ENCODE measurements at places on chromosomes 7 and 10. TPM values are rescaled to one million over a fixed set of nuclear protein-coding genes. Genes with fewer than 3 reads are reported as not detected.
A peak's percentile ranks its signal among the peaks of the same experiment; 100 is the strongest.

The OR2A42 gene
- not detected for total RNA-seq

The TMEM236 gene
- total RNA-seq: 0.45 TPM

The CALML5 gene
- total RNA-seq: 10.5 TPM

- peaks cover 2% of the 10 kb centered on the region for H3K27me3 ChIP-seq
- no peak for DNase-seq
- H3K36me3 ChIP-seq: no peaks in the 10 kb centered on the region
- H3K4me1 ChIP-seq: no peaks in the 10 kb centered on the region
- no peak overlapping the region for H3K27ac ChIP-seq
Measured at GRCh38 chr7:1639532-1640175, 30.4 kb upstream of the ELFN1 start.

GRCh38 chr7:155850766-155851678, 38.8 kb upstream of the SHH start:
- H3K27me3 ChIP-seq: no peaks in the 10 kb centered on the region
- no peaks in the 10 kb centered on the region for H3K36me3 ChIP-seq
- H3K27ac ChIP-seq: no peak overlapping the region

GRCh38 chr10:130396044-130396443, 259.9 kb downstream of the GLRX3 start:
- H3K4me1 ChIP-seq: no peaks in the 10 kb centered on the region
- no peaks in the 10 kb centered on the region for H3K27me3 ChIP-seq
- H3K36me3 ChIP-seq: no peaks in the 10 kb centered on the region
- DNase-seq: no peak

DNA sequence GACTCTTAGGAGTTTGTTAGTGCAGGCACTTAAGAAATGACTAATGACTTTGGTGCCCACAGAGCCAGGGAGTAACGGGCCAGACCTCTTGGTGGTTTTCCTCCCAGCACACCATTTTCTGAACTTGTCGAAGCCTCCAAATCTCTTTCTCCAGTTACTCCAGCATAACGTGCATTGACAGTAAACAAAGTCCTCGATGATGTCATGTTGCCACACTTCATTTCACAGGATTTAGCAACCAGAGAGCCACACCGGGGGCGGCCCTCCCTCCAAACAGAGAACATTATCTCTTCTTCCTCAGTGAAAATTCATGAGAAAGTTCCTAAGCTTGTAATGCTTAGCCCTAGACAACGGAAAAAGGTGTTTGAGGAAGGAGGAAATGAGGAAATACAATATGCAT, 4.0 kb upstream of the SVOPL start:
- no peaks in the 10 kb centered on the region for H3K4me1 ChIP-seq
- no peaks in the 10 kb centered on the region for H3K36me3 ChIP-seq
- DNase-seq: no peak
- H3K4me3 ChIP-seq: no peak overlapping the region

DNA sequence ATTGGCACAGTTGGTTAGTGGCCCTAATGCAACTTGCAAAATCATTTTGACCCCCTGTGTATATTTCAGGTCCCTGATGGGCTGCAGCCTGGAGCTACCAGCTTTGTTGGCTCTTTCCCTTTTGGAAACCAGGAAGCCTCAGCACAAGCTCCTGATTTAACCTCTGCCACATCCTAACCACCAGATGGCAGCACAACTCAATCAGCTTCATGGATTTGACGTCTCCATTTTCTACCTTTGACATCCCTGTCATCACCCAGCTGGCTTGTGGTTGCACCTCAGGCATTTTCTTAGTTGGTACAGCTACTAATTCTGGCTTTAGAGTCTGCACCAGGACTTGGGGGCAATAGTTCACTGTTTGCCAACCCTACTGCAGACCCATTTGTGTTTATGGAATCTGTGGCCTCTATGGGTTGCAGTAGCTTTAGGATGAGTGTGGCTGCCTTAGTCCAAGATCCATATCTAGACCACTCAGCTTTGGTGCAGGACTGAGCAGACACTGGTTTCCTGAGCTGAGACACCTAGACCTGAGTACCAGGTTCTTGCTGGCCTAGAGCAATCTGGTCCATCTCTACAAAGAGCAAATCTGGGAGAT, 456.2 kb downstream of the REEP3 start:
- no peaks in the 10 kb centered on the region for H3K36me3 ChIP-seq
- no peak overlapping the region for H3K27ac ChIP-seq
- no peaks in the 10 kb centered on the region for H3K4me1 ChIP-seq
- no peaks in the 10 kb centered on the region for H3K27me3 ChIP-seq
- no peak overlapping the region for H3K4me3 ChIP-seq
- no peak for DNase-seq

GRCh38 chr7:120833546-120833945, 24.4 kb downstream of the TSPAN12 start:
- H3K27me3 ChIP-seq: no peaks in the 10 kb centered on the region
- H3K27ac ChIP-seq: no peak overlapping the region
- DNase-seq: no peak
- H3K4me1 ChIP-seq: no peaks in the 10 kb centered on the region
- no peaks in the 10 kb centered on the region for H3K36me3 ChIP-seq
- no peak overlapping the region for H3K4me3 ChIP-seq

DNA sequence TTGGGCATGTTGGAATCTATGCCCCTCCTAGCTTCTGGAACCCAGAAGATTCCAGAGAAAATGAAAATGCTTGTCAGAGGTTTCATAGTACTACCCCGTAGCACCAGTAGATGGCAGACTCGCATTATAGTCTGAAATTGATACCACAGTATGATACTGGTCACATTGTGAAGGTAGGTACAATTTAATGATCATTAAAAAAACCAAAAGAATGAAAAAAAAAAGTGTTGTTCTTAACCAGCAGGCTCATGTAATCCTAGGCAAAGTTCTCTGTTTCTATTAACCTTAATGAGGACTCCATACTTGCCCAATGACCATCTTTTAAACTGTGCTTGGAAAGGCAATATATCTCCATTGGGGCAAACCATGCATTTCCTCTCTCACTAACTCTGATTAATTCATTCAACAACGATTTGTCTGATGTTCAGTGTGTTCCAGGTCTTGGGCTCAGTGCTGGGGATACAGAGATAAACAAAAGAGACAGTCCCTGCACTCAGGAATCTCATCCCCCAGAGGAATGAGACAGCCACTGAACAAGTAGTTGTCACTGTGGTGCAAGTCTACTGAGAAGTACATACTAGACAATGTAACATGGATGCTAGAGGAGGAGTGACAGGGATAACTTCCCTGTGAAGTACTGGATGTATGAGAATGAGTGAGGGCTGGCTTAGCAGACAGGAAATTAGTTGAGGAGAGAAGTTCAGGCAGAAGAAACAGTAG, 223.5 kb upstream of the PHYHIPL start:
- H3K27me3 ChIP-seq: no peaks in the 10 kb centered on the region
- peak overlapping the region; percentile 63 for H3K27ac ChIP-seq
- DNase-seq: peak; percentile 49
- no peak overlapping the region for H3K4me3 ChIP-seq
- no peaks in the 10 kb centered on the region for H3K4me1 ChIP-seq
- H3K36me3 ChIP-seq: no peaks in the 10 kb centered on the region

DNA sequence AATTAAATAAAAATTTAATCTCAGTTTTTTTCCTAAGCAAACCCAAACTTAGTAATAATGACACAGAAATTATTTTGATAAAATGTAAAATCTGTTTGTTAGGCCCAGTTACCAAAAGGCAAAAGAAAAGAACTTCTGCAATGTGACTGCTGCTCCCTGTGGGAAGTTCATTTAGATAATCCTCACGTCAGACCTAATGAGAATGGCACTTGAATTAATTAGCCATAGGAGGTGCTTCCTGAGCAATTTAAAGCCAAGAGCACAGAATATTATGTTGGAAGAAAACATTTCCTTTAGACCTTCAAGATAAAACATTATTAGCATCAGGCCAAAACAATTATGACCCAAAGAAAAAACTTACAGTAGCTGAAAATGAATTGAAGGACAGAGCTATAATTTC, 19.4 kb downstream of the SPAM1 start:
- no peaks in the 10 kb centered on the region for H3K4me1 ChIP-seq
- no peak for DNase-seq
- no peaks in the 10 kb centered on the region for H3K27me3 ChIP-seq
- no peak overlapping the region for H3K4me3 ChIP-seq
- H3K36me3 ChIP-seq: no peaks in the 10 kb centered on the region
